ENCODE measurements at places on chromosomes 16 and 17. TPM values are rescaled to one million over a fixed set of nuclear protein-coding genes. Genes with fewer than 3 reads are reported as not detected.

HOXB1 gene
- total RNA-seq, result not detected

GHDC gene
- total RNA-seq, result 8.9 TPM

TMEM238L gene
- total RNA-seq, result not detected

SRL gene
- total RNA-seq, result not detected

DLX3 gene
- total RNA-seq, result not detected

DNAH2 gene
- total RNA-seq, result not detected

ASGR1 gene
- 0.97 TPM for total RNA-seq

MT1E gene
- 23.2 TPM for total RNA-seq

MYH2 gene
- not detected for total RNA-seq

KCNJ2 gene
- total RNA-seq, result not detected

TRPV3 gene
- 0.27 TPM for total RNA-seq

LDHD gene
- 2.7 TPM for total RNA-seq

TMEM132E gene
- total RNA-seq, result 0.36 TPM

RHBDL3 gene
- 0.10 TPM for total RNA-seq

LGALS9 gene
- 2.9 TPM for total RNA-seq
